Activated CD4-positive, alpha-beta T cell treated with anti-CD3 and anti-CD28 coated beads, Interleukin-2, Interleukin-4, amounts not matched to agents 100 ng/mL and 50 ng/mL, durations not matched to agents 16 hours and 8 hours (primary cell): ENCODE measurements at places on chromosomes 4 and X.

- DNase-seq = peak; percentile 17
These were observed 24.0 kb downstream of the TAB3 start for GRCh38 chrX:30865015-30865414.

DNA sequence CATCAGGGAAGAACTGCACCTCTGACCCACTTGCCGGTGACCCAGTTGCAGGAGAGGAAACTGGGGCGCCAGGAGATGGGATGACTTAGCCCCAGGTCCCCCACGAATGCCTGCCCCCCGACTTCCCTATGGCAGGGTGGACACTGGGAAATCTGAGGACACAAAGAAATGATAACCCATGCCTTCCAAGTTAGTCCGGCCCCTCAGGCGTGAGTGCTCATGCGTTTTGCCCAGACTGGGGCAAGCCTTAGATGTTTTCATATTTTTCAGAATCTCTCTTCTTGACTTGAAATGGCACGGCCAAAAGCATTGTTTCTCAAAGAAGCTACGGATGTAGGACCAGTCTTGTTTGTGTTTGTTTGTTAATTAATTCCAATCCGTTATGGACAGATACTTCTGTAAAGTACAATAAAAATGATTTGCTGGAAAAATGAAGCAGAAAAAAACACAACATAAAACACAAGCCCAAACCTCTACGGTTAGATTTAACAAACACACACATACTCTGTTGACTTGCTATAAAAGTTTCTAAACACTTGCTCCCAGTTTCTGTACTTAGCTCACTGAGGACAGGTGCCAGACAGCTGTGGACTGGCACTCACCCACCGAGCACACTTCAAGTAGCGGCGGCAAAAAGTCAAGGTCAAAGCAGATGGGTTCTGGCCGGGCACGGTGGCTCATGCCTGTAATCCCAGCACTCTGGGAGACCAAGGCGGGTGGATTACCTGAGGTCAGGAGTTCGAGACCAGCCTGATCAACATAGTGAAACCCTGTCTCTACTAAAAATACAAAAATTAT lies 341.5 kb downstream of the BCOR start:
- DNase-seq = no peak

DNA sequence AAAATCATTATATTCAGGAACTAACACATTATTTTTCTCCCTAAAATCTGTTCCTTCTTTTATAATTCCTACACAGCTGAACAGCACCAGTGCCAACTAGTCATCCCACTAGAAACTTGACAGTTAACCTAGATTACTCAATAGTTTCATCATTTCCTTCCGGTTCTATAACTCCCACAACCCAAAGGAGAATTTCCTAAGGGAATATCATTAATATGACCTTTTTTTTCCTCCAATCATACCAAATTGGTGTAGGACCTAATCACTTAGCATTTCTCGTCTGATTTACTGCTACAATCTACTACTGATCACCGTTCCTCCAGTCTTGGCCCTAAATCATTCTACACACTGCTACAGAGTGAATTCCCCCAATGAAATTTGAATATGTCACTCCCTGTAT lies 45.9 kb downstream of the WDFY3 start:
- no peak for DNase-seq

DNA sequence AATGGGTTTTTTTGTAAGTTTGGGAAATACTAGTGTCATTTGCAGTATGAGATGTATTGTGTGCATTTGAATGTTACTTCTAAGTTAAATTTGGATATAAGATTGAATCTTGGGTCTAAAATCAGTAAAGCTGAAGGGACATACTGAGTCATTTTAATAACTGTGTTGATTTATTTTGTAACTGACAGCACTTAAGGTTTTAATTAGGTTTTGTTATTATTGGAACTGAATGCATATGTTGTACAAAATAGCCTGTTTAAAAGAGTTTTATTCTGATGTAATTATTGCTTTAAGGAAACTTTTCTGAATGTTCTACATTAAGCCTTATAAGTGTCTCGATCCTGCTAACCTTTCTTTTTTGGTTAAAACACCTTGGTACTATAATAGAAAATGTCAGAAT lies 396.6 kb downstream of the MAPK10 start:
- DNase-seq = no peak

DNA sequence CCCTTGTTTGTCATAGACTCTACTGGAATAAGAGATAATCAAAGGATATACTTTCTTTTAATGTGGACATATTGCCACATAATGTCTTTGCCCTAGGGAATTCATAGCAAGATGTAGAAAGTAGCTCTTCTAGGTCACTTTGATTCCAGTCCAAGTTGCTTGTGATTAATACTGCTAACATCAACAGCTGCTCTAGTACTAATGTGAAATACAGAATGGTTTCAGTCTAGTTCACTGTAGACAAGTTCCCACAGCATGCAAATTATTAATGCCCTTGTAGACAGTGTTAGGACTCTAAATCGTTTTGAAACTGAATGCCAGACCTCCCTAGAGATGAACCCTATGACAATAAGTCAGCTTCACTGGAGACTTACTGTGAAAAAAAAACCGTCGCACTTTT lies 494.6 kb upstream of the ATOH1 start:
- DNase-seq = no peak

DNA sequence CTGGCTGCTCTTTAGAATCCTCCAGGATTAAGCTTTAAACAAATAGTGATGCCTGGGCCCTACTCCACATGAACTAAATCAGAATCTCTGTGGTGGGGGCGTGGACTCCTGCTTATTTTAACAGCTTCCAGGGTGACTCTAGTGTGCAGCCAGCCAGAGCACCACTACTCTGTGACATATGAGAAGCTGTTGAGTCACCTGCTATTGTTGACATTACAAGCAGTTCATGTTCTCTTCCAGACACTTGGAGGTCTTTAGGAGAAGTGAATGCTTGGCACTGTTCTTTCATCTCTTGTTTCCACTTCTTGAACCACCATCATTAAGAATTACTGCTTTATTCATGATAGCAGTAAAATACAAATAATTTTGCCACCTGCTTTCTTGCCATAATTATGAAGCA lies 426 bp upstream of the C4orf51 start:
- no peak for DNase-seq

GRCh38 chr4:74536557-74536956 lies 91.6 kb downstream of the AREG start:
- DNase-seq = no peak

GRCh38 chr4:58411904-58412303 lies 1301.7 kb upstream of the IGFBP7 start:
- no peak for DNase-seq

DNA sequence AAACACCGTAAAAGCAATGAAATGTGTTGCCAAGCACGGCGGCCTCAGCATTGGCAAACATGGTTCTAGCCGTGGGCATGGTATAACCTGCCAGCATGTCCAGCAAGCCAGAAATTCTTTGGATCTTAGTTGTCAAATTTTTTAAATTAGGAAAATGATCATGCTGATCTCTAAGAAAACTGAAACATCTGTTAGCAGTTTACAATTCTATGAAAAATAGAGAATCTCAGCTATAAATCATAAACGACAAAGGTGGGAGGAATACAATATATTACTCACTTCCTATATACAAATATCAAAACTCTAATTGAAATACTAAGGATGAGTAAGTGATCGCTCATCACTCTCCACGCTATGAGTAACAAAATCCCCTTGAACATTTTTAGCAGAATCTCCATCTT lies 130.3 kb downstream of the ADGRA3 start:
- DNase-seq = no peak

GRCh38 chr4:173536808-173537429 lies 6.9 kb upstream of the HAND2 start:
- no peak for DNase-seq
